T-helper 9 cell (primary cell): ENCODE measurements at places on chromosomes 4 and X.

GRCh38 chr4:183919141-183919540 lies 14.0 kb downstream of the STOX2 start:
- no peak for DNase-seq

DNA sequence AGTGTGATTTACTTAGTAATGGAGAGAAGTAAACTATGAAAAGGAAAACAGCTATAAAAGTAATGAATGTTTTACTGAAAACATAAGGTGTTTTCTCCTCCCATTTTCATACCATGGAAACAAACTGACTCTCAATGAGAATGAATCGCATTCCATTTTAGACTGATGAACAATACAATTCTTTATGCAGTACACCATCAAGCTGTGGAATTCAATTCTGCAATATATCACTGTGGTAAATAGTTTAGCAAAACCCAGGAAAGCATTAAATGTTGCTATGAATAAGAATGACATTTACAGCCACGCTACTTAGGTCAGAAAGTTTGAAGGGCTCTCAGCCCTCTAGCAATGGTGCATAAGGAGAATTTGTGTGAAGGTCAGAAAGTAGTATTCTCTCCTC lies 7.4 kb downstream of the DCAF8L2 start:
- DNase-seq: no peak

GRCh38 chrX:132833373-132833772 lies 125.1 kb downstream of the HS6ST2 start:
- no peak for DNase-seq

DNA sequence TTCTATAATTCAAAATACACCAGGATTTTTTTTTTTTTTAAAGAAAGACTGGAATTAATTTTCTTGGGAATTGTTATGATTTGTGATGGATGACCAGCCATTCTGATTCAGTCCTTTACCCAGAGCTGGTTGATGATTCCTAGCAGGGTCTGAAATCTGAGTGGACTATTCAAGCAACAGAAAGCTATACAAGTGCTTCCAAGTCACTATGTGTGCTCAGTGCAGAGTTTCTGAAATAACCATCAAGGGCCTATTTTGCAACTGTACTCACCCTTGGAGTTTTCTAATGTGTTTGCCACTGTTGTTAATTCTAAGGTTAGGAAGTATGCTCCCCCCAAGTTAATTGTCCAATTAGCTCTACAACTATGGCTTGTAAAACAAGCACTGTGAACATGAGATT lies 137.7 kb upstream of the RAPGEF2 start:
- DNase-seq: no peak

DNA sequence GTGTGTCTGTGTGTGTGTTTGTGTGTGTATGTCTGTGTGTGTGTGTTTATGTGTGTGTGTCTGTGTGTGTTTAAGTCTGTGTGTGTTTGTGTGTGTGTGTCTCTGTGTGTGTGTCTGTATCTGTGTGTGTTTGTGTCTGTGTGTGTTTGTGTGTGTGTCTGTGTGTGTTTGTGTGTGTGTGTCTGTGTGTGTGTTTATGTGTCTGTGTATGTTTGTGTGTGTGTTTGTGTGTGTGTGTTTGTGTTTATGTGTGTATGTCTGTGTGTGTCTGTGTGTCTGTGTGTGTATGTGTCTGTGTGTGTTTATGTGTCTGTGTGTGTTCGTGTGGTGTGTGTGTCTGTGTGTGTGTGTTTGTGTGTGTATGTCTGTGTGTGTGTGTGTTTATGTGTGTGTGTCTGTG lies 11.4 kb downstream of the IL9R start:
- DNase-seq: no peak
